Fibroblast of the aortic adventitia (primary cell): ENCODE measurements at places on chromosomes 1 and 21.
A peak's percentile ranks its signal among the peaks of the same experiment; 100 is the strongest.

- DNase-seq, result no peak
These were observed 81.4 kb downstream of the RUNX1 start for GRCh38 chr21:34967509-34968289.

DNA sequence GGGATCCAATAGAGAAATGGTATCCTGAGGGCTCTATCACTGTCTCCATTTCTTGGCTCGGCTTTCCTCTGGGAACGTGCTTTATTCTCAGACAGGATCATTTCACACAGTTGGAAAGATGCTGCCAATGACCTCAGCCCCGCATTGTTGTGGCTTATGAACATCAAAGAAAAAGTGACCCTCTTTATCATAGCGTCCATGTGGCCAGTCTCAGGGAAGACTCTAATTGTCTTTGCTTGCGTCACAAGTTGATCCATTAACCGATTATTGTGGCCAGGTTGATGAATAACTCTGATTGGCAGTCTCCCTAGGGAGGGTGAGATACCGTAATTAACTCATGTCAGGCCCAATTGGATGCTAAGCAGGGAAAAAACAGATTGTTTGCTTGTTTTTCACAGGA is 10.4 kb upstream of the TMEM9 start:
- DNase-seq, result no peak

DNA sequence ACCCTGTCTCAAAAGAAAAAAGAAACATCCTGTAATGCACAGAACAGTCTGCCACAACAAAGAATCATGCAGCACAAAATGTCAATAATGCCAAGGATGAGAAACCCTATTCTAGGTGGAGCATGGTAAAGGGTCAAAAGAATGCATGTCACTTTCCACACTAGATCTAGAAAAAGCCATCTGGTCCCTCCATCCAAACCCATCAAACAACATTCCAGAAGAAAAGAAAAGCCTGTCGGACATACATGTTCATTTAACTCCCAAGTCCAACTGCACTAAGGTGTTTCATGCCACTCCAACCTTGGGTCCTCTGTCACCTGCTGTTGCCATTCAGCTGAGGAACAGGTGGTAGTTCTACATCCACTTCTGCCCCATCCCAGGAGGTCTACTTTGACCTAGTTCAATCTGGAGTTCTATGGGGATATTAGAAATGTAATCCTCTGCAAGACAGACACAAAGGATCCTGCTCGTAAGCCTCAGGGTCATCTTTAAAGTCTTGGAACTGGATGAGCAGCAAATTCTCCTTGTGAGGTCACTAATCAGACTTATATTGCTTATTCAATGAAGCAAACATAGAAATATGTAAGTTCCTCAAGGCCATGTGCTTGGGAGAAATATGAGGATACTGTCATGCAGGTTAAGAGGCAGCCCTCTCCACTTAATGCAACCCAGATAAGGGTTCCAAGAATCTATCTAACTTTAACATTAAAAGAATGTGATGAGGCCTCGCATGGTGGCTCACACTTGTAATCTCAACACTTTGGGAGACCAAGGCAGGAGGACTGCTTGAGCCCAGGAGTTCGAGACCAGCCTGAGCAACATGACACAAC is 3.7 kb downstream of the DEDD start:
- no peak for DNase-seq

- no peak for DNase-seq
These were observed 2.9 kb downstream of the SELENBP1 start for GRCh38 chr1:151369621-151370048.

- DNase-seq, result no peak
These were observed 144.2 kb upstream of the POGK start for GRCh38 chr1:166695115-166695514.

DNA sequence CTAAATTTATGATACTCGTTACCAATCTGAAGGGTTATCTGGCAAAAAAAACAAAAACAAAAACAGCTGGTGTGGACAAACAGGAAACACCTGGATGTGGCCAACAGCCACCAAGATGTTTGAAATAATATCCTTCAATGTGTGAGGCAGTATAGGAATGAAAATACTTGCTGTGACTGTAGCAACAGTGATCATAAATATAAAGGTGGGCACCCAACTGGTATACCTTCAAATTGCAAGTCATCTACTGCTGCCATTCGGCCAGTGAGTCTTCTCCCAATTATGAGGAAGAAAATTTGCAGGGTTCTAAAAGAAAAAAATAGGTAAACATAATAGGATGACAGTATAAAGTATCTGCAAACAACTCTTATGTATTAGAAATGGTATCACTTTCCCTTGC is 916 bp downstream of the YIPF1 start:
- DNase-seq, result no peak

DNA sequence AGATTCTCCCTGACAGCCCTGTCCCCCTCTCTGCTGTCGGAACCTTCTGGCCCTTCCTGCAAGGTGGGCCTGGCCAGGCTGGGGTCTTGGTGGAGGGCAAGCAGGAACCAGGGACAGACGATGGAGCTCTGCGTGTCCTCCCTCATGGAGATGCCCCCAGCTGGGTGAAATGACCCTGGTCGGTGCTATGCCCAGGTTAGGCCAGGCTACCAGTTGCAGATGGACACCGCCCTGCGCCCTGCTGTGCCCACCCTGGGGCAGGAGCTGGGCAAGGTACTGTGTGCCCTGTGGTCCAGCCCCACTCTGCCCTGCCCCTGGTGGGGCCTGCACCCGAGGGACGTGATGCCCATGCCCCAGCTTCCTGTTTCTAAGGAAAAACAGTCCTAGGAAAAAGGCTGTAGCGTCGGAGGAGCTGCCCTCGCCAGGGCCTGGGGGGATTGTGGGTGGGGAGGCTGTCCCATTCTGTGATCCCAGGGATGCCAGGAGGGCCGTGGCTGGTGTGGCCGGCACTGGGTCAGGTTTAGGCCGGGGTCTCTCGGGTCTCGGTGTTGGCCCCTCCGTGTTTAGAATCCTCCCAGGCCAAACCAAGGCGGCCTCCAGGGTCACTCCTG is 77.6 kb downstream of the MORN1 start:
- DNase-seq, result no peak

DNA sequence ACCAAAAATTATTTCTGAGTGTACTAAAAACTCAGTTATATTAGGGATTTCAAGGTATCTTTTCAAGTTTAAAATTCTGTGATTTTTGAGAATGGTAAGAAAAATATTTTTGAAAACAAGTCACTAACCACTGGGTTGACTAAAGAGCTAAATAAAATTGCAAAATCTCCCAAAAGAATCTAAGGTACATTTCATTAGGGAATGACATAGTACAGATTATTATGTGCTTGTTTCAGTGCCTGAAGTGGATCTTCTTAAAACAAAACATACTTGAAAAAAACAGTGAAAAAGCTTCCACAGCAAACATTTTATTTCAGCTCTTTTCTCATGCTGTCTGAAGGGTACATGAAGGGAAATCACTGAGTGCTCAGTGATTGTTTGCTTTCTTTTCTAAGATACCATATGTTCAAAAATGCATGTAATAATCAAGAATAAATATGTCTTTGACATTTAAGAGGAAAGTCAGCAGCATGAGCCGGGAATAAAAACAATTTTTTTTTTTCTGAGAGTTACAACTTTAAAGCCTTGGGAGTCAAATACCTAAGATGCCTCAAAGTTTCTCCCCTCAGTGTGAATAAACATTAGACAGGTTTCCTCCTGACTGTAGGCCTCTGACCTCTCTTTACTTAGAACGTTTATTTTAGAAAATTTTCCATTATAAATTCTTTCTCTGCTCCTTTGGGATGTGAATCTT is 200.7 kb downstream of the KCNT2 start:
- peak; percentile 60 for DNase-seq

DNA sequence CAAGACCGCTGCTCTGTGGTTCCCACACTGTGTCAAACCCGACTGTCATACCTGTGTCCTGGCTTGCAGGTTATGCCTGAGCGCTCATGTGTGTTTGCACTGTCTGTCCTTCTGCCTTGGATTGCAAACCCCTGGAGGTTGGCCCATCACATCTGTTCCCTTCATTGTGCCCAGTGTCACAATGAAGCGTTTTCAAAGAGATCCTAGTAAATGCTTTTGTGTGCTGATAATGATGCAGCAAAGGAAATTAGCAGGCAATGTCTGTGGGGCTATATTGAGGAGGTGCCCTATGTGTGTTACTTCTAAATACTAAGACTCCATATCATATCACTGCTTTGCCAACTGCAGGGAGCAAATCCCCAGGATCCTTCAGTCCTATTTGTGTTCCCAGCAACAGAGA is 424.4 kb upstream of the NFIA start:
- DNase-seq, result no peak

DNA sequence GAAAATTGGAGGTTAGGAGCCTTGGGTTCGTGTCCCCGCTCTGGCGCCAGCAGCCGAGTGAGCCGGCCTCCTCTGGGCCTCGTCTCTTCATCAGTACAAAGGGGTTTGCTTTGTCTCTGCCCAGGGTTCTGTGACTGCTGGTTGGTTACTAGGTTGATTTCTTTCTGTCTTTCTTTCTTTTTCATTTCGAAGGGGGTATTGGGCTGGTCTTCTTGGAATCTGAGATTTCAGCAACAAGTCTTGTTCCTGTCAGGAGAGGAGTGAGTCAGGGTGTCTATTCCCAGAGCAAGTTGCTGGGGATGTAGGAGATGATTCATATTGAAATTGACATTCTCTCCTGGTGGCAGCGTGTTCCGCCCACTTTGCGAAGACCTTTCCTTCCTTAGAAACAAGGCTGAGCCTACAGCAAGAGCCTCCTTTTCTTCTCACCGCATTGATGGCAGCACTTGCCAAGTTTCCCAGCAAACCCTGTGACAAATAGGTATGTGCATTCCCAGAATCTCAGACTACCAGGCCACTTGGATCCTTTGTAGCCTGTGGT is 79.2 kb downstream of the MAN1C1 start:
- DNase-seq, result peak; percentile 91

- peak; percentile 14 for DNase-seq
These were observed 1.1 kb downstream of the CHML start for GRCh38 chr1:241638909-241639622.

GRCh38 chr1:88650676-88651418 is 33.2 kb upstream of the PKN2 start:
- peak; percentile 5 for DNase-seq

- peak; percentile 62 for DNase-seq
These were observed 30.5 kb downstream of the FMO4 start for GRCh38 chr1:171344473-171344820.

GRCh38 chr1:101098327-101098726 is 72.7 kb upstream of the DPH5 start:
- no peak for DNase-seq

GRCh38 chr1:112431038-112431437 is 35.0 kb downstream of the CTTNBP2NL start:
- DNase-seq, result no peak

GRCh38 chr1:117034791-117035290 is 25.3 kb upstream of the TTF2 start:
- DNase-seq, result no peak

DNA sequence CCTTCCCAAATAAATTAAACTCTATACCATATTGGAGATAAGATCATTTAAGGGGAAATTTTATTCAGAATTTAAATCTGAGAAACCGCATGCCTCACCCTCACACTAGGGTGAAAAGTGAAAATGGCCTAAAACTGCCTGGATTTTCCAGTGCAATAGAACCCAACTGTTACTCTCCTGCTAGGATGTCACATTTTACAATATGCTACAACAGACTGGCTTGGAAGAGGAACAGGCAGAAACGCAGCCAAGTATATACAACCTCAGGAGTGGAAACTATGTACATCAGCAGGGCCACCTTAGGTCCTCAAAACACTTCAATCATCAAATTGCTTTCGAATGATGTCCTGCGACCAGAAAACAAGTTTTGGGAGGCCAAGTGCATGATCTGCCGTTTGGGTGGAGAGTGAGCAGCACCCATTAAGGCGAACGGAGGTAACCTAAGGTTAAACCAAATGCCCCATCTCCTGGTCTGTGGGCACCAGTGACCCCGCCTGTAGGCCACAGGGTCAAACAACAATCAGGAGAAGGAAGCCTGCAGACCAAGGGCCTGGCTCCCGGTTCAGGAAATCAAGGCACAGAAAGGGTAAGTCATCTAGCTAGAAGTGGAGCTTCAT is 4.9 kb downstream of the RCAN1 start:
- no peak for DNase-seq

GRCh38 chr1:235920596-235921375 is 54.1 kb upstream of the LYST start:
- DNase-seq, result peak; percentile 62

GRCh38 chr1:162829268-162829667 is 31.7 kb downstream of the CCDC190 start:
- DNase-seq, result no peak

- DNase-seq, result no peak
These were observed 115.0 kb downstream of the TMEM53 start for GRCh38 chr1:44559330-44559729.
